ENCODE measurements at places on chromosomes 7 and 10. TPM values are rescaled to one million over a fixed set of nuclear protein-coding genes. Genes with fewer than 3 reads are reported as not detected.

TWIST1 gene
- 23.2 TPM for total RNA-seq

HTR5A gene
- not detected for total RNA-seq

WDFY4 gene
- total RNA-seq, result 0.43 TPM

SPDYE9 gene
- 0.07 TPM for total RNA-seq

WEE2 gene
- 3.6 TPM for total RNA-seq

TMEM236 gene
- total RNA-seq, result 1.4 TPM

NPY4R gene
- 0.12 TPM for total RNA-seq

SFMBT2 gene
- 3.8 TPM for total RNA-seq

NSUN5 gene
- total RNA-seq, result 22.6 TPM

PRR15 gene
- 53.3 TPM for total RNA-seq

KIAA1549 gene
- total RNA-seq, result 5.7 TPM

IFIT1B gene
- not detected for total RNA-seq

Measured in hepatocyte (in vitro differentiated cells).